Stimulated activated CD8-positive, alpha-beta memory T cell treated with anti-CD3 and anti-CD28 coated beads, Interleukin-4, amount 100 ng/mL, for 24 hours (primary cell): ENCODE measurements at places on chromosomes 2 and 18.

GRCh38 chr18:24923138-24923537, 428.8 kb downstream of the ZNF521 start:
- no peak for DNase-seq

GRCh38 chr2:19371996-19372582, 13.7 kb upstream of the OSR1 start:
- no peak for DNase-seq

DNA sequence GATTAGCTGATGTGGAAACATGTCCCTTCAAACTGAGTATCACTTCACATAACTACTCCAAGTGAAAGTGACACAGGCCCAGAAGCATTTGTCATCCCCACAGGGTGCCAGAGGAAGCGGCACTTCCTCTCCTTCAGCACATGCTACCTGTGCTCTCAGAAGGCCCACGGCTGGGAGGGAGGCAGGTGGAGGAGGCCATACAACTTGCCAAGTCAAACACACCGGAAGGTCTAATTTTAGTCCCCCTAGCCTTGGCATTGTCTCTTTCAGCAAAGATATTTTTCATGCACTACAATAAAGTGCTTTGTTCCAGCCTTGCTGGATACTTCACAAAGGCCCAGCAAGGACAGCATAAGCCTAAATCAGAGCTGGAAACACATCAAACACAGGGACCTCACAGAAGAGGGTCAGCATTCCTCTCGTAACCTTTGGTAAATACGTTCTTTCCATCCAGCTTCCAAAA, 38.0 kb downstream of the VSNL1 start:
- DNase-seq, result no peak

GRCh38 chr2:120546048-120546864, 189.4 kb upstream of the GLI2 start:
- no peak for DNase-seq

DNA sequence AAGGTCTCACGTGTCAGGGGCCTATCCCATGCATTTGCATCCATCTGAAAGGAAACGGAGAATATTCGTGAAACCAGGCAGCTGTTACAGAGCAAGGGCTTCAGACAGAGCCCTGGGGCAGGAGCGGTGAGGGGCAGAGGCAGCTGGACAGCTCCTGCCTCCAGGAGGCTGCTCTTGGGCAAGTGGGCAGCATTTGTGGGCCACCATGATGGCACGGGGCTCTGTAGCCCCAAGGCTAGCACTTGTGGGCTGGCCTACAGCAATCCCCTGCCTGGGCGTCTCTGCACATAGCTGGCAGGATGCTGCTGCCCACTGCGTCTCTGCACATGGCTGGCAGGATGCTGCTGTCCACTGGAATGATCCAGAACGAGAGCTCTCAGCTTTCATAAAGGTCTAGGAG, 52.8 kb upstream of the PTMA start:
- DNase-seq, result no peak

GRCh38 chr2:156700681-156701080, 264.5 kb downstream of the GPD2 start:
- no peak for DNase-seq

GRCh38 chr2:158213773-158214172, 112.1 kb downstream of the UPP2 start:
- no peak for DNase-seq

DNA sequence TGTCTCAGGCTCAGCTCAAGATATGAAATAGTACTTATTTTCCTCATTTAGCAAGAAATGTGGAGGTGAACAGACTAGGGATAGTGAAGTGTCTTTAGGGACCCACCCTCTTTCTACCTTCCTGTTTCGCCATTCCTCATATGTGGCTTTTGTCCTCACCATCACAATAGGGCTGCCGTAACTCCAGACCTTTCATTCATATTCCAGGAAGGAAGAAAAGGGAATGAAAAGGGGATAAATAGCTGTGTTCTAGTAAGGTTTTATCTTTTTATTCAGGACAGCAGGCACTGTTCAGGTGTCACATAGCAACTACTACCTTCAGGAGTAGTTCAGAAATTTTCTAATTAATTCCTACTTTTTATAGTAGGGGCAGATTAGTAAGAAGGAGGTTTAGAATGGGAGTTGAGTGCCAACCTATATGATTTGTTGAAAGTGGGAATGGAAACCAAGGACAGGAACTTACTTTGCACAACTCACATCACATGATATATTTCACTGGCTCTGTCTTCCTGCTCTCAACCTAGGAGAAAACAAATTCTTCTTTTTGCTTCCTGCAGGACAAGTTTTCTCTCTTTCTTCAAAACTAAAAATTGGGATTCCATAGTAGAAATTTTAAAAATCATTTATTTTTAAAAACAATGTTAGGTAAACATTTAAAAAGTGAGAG, 36.0 kb upstream of the HDAC4 start:
- DNase-seq, result no peak

- no peak for DNase-seq
These were observed 33.0 kb downstream of the KCNIP3 start for GRCh38 chr2:95329891-95330793.

- no peak for DNase-seq
These were observed 24.9 kb downstream of the EFHD1 start for GRCh38 chr2:232658217-232658785.

DNA sequence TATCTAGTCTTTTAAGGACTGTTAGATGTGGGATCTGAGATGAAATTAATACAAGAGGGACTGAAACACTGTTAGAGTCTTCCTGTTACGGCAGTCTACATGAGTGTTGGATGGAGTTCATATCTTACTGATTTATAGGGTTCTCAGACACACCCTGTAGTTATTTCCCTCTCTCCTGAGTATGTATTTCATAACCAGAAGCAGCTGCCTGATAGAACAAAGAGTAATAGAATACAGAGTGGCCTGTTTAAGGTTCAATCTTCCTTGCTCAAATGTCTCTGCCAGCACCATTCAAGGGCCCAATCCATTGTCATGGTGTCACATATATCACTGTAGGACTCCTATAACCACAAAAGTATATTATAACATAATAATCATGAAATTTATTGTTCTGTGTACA, 1229.1 kb upstream of the ACVR2A start:
- DNase-seq, result no peak

GRCh38 chr2:31429759-31430438, 15.4 kb upstream of the XDH start:
- DNase-seq, result no peak

GRCh38 chr2:217000406-217000805, 140.5 kb upstream of the TNP1 start:
- no peak for DNase-seq

- DNase-seq, result no peak
These were observed 24.3 kb downstream of the DSC2 start for GRCh38 chr18:31077878-31078277.

DNA sequence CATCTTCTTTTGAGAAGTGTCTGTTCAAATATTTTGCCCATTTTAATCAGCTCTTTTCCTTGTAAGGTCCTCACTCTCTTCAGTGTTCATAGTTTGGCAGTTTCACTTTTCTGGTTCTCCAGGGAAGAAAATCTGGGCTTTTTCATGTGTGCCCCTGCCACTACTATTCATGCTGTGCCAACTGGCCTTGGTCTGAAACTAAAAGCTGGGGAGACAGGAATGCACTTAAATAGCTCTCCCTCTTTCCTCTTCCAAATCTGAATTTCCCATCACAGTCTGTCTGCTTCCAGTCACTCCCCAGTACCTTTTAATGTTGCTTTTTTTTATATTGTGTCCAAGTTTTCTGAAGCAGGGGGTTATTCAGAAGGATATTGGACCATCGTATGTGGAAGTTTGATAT, 574.3 kb upstream of the POU3F3 start:
- no peak for DNase-seq

DNA sequence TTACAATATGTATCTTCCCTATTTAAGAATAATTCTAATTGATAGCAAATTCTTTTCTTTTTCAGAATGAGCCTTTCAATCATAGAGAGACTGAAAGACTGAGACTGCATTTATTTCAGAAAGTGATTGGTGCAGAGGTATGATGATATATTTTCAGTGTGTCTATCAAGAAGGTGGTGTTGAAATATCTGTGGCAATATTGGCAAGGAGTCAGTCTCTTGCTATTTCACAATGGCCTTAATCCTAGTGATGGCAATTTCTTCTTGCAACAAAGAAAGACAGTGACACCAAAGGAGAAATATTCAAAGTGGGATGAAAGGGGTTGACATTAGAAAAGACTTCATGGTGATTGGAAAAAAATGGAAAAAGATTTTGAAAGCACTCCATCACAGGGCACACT, 21.7 kb upstream of the ZBTB14 start:
- DNase-seq, result no peak
